ENCODE measurements at places on chromosomes 1 and 21.

GRCh38 chr1:164560121-164560541, 1.1 kb downstream of the PBX1 start:
- DNase-seq = no peak

DNA sequence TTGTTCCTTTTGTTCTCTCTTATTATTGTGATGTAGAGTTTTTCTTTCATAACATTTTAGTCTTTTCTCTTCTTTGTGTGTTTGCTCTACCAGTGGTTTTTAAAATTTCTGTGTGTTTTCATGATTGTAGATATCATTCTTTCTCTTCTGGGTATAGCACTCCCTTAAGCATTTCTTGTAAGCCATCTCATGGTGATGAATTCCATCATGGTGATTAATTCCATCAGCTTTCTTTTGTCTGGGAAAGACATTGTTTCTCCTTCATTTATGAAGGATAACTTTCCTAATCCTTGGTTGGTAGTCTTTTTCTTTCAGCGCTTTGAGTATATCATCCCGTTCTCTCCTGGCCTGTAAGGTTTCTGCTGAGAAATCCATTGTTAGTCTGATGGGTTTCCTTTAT, 22.7 kb downstream of the CD55 start:
- DNase-seq = no peak

GRCh38 chr1:199377211-199377610, 650.3 kb upstream of the NR5A2 start:
- no peak for DNase-seq

GRCh38 chr21:39000496-39000895, 182.8 kb downstream of the PSMG1 start:
- no peak for DNase-seq

GRCh38 chr1:59672851-59673572, 141.7 kb upstream of the HOOK1 start:
- no peak for DNase-seq

GRCh38 chr1:89871768-89872473, 51.1 kb downstream of the LRRC8D start:
- no peak for DNase-seq

GRCh38 chr21:41160036-41160435, 7.9 kb upstream of the BACE2 start:
- no peak for DNase-seq

DNA sequence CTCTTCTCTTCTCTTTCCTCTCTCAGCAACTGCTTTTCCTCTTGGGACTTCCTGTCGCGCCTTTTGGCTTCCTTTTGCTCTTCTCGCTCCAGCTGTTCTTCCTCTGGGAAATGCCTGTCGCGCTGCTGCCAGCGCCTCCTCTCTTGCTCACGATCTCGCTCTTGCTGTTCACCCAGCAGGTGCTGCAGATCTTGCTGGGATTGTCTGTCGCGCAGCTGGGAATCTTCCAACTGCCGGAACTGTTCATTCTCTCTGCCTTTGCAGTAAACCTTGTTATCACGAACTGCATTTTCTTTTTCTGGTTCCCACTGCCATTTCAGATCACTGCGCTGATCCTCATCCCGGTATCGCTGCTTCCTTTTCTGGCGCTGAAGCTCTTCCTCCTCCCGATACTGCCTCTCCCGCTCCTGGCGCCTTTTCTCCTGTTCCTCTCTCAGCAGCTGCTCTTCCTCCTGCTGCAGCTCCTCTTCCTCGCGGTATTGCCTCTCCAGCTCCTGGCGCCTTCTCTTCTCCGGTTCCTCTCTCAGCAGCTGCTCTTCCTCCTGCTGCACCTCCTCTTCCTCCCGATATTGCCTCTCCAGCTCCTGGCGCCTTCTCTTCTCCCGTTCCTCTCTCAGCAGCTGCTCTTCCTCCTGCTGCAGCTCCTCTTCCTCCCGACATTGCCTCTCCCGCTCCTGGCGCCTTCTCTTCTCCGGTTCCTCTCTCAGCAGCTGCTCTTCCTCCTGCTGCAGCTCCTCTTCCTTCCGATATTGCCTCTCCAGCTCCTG, 5.8 kb downstream of the TCHH start:
- no peak for DNase-seq

DNA sequence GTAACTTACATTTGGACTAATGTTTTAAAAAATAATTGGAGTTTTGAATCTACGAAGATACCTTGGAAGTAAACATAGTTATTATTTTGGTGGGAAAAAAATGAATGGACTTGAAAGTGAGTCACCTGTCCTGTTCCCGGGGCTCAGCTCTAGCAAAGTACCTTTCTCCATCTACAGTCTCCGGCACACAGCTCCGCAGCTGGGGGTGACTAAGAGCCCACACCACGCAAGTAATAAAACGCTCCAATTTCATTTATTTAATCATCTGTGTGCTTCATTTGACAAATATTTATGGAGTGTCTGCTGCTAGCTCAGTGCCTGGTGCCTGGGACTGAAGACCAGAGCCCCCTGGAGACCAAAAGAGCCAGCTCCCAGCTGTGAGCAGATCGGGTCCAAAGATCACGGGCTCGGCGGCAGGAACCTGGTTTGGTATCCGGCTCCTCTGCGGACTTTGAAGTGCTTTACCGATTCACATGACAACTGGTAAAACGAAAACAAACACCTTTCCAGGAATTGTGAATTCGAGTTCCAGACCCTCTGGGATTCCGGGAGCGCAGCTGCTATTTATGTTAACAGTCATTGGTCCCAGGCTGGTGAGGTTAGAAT, 1.7 kb upstream of the RIPK4 start:
- peak; percentile 29 for DNase-seq

- DNase-seq = peak; percentile 36
Measured at GRCh38 chr1:33007190-33008050, 29.3 kb downstream of the AK2 start.

DNA sequence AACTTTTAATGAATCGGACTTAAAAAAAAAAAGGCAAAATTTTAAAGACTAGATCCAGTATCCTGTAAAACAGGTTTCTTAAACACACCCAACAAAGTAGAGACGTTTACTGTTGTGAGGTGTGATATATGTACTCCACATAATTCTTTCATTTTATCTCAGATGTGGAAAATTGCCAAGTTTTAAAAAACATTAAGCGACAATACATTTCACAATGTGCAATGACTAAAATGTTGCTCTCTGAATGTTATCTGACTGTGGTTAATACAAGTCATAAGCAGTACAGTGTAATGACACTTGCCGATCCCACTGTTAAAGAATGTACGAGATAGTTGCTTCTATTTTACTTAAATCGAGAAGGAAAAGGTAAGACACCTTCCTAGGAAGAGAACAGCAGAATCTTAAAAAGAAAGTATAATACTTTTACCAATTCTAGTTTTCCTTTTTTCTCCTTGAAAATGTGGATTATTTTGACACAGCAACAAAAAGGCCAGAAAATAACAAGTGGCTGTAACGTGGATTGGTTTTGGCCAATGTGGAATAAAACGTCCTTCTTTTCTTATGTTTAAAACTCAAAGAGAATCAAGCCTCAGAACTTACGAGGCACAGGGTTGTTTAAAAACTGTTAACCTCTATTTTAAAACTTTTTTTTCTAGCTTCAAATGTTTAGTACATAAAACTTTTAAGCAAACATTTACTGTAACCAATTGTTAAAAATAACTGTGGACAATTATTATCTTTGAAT, 51.4 kb downstream of the TP53BP2 start:
- no peak for DNase-seq

GRCh38 chr1:21670956-21671902, 2.1 kb upstream of the RAP1GAP start:
- DNase-seq = no peak

- DNase-seq = no peak
Measured at GRCh38 chr1:85656948-85657347, 51.3 kb downstream of the ZNHIT6 start.

- DNase-seq = no peak
Measured at GRCh38 chr1:102838016-102838415, 270.3 kb downstream of the COL11A1 start.

GRCh38 chr1:242425232-242425631, 99.3 kb downstream of the PLD5 start:
- DNase-seq = no peak

DNA sequence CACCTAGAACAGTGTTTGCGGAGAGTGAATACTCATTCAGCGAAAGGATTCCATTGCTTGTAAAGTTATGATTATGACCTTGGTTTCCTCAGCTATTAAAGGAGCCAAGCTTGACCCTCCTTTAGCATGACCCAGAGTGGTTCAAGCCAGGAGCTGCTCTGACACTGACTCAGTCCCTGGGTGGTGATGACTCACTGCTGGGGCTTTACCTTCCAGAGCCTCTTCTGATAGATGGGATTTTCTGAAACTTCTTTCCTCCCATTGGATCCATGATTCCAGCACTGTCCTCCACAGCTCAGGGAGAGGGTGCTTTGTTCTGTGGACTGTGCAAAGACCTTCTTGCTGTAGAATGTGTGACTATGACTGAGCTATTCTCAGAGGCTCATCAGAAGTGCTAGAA, 77.4 kb downstream of the S1PR1 start:
- DNase-seq = no peak

DNA sequence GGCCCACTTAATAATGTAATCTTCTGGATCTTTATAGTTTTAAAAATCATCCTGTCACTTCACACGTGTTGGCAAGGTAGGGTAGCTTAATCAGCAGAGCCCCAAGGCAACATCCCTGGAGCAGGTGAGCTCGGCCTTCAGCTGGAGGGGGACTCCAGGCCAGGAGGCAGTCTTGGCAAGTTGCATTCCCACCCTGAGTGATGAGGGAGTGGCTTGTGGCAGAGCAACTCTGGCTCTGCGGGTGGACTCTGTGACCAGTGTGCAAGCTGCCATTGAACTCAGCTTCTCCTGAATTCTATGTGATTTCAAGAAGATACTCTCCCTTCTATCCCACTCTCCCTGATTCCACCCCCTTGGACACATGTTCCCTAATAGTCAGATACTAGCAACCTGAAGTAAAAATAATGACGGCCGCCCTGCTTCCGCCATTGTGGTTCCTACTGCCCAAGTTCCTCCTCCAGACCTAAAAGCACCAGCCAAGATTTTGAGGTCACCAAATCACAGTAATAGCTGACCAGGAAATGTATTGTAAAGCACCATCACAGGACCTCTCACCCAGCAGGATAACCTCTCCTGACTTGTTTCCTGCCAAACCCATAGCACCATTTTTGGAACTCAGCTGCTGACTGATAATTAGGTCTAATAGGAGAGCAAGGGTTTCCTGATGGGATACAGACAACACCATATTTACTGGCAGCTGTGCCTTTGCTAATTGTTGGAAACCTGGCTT, 11.5 kb upstream of the LYST start:
- no peak for DNase-seq

DNA sequence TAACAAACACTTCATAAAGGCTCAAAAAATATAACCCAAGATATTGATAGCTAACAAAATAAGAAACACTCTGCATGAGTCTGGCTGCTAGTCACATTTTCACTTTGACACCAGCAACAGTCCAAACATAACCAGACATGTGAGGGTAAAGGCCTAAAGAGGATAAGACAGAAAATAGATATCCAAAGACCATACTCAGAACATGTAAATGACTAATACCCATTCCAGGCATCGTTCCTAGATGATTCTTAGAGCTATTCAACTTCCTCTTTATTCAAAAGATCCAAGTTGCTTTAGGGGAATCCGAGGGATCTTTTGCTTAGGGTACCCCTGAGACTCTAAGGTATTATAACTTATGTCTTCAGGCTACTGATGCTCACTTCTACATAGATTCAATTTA, 5.1 kb downstream of the COL24A1 start:
- DNase-seq = no peak

- DNase-seq = no peak
Measured at GRCh38 chr1:73801912-73802429, 396.0 kb downstream of the LRRIQ3 start.

DNA sequence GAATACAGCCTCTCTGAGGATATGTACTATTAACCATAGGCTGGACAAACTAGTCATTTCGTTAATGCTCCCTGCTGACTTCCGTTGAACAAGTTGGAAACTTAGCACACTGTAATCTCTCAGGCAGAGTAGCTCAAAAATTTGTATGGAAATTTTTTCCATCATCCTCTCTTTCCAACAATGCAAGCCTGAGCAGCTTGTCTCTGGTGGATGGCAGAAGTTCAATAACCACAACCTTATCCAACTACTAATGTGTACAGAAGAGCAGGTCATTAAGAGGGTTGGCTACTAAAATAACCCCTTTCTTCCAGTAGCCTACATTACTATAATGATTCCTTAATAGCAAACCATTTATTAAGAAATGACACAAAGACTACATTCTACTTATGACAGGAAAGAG, 262.3 kb downstream of the NFIA start:
- no peak for DNase-seq

GRCh38 chr1:201584471-201585092, 45.7 kb downstream of the NAV1 start:
- no peak for DNase-seq

DNA sequence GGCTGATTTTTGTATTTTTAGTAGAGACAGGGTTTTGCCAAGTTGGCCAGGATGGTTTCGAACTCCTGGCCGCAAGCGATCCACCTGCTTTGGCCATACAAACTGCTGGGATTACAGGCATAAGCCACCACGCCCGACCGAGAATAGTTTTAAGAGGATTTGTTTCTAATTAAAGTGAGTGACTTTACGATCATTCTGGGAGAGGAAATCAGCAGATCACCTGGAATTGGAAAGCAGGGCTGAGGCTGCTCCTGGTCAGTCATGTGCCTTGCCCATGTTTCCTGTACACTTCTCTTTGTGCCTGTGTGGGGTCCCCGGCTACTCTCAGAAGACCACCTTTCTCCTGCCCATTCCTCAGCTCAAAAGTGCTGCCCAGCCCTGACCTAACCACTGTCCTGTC, 33.9 kb downstream of the ZBTB8B start:
- DNase-seq = no peak

GRCh38 chr1:115179397-115180079, 90.2 kb upstream of the TSPAN2 start:
- no peak for DNase-seq

DNA sequence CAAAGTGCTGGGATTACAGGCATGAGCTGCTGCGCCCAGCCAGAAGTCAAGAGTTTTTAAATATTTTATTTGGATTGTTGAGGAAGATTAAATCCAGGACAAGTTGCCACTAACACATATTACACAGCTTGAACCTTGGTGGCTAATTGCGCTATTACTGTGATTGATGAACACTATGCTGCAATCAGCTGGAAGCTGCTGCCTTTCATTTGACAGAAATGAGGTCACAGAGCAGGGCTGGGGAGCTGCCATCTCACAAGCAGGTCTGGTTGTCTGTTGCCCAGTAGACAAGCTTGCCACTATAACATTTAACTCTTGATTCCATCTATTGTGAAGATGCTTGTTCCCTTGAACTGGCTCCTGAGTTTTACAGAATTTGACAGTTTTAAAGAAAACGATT, 37.4 kb upstream of the NRDC start:
- DNase-seq = no peak

DNA sequence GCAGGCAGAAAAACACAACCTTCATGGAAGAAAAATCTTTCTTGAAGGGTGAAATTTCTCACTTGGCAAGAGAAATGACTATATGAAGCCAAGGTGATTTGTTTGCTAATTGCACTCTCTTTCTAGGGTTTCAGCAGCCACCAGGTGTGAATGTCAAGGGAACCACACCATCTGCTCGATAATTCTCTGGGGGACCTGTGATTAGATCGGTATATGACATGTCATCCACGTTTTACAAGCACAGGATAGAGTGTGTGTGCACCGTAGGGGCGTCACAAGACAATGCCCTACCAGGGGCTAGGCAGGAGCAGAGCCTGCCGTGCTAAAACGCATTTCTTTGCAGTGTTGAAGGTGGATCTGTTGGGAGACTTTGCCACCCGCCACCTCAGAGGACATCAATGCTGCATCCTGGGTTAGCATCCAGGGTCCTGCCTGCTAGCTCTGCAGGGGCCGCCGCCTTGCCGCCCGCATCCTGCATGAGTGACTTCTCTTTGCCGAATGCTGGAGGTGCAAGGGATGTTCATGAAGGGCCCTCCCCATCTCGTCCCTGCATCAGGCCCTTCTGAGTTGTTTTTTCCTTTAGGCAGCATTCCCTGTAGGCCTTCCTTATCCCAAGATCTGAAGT, 37.8 kb upstream of the CCSAP start:
- DNase-seq = no peak

All from CD4-positive, alpha-beta T cell treated with Interleukin-10 for 1 hour (primary cell).